Left ventricle myocardium inferior (tissue), 1 donor: ENCODE measurements at places on chromosomes 2 and 18. TPM values are rescaled to one million over a fixed set of nuclear protein-coding genes. Genes with fewer than 3 reads are reported as not detected.

ALK gene
- 0.14 TPM for total RNA-seq

- no peak for DNase-seq
These were observed 490.4 kb downstream of the NR4A2 start for GRCh38 chr2:155842103-155842502.

DNA sequence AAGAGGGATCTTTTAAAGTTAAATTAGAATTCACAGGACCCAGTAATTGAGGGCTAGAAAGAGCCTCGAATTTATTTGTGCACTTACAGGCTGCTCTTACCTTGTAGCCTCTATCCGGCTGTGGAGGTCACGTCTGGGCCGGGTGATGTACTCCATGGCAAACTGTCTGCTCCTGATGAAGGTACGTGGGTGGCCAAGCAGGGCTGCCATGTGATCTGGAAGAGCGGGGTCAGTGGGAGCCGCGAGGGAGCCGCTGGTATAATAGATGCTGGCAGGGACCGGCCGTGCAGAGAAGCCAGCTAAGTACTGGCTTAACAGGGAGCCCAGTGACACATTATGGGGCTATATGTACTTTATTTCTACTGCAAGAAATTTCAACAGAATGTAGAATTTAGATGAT is 59.2 kb downstream of the ADI1 start:
- no peak for DNase-seq

DNA sequence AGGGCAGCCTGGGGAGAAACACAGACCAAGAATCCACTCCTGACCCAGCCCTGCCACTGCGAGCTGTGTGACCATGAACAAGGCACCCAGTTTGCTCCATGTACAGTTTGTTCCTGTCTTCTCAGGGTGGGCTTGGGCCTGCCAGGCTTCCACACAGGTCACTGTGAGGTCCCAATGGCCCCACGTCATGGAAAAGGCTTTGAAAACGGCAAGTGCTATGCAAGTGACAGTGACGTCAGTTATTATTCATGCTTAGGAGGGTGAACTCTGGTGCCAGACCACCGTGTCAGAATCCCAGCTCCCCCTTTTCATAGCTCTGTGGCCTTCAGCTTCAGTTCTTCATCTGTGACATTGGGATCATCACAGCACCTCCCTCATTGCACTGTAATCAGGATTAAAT is 87.1 kb downstream of the TNS1 start:
- no peak for DNase-seq

DNA sequence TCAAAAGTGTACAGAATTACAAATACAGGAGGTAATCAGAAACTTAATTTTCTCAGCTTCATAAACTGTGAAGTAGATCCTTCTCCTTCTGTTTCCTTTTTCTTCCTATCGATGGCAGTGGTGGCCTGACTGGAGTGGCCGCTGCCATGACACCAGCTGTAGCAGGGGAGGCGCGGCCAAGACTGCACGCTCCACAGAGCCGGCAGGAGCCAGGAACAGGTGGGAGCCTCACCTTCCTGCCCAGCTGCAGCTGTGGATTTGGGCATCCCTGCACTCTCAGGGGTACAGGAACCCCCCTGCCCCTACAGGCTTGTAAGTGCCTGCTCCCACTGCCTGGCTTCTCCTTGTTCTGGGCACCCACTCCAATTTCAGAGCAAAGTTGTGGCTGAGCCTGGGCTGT is 76.1 kb downstream of the EPB41L3 start:
- DNase-seq = no peak

- DNase-seq = no peak
These were observed 25.4 kb downstream of the UXS1 start for GRCh38 chr2:106168657-106169056.

DNA sequence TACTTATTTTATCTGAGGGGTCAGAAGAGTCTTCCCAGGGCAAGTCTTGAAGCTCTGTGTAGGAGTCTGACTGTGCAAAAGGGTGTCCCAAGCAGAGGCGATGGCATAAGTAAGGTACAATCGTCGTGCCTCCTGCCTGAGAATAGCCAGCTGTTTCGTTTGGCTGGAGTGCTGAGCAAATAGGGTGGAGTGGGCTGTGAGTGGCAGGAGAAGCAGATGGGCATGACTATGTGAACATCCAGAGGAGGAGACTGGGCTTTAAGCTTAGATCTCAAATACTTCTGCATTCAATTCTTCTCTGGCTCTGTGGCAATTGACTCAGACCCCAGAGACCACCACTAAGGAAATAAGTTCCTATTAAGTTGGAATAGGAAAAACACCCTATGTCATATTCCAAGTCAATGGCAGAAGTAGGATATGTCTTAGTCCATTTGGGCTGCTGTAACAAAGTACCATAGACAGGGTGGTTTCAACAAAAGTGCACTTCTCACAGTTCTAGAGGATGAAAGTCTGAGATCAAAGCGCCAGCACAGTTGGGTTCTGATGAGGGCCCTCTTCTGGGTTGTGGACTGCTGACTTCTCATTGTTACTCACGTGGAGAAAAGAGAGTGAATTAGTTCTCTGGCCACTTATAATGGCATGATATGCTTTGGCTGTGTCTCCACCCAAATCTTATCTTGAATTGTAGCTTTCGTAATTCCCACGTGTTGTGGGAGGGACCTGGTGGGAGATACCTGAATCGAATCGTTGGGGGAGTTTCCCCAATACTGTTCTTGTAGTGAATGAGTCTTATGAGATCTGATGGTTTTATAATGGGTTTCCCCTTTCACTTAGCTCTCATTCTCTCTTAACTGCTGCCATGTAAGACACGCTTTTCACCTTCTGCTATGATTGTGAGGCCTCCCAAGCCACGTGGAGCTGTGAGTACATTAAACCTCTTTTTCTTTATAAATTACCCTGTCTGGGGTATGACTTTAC is 120.2 kb downstream of the LPIN1 start:
- DNase-seq = no peak
